ENCODE measurements at places on chromosomes 4 and X. TPM values are rescaled to one million over a fixed set of nuclear protein-coding genes. Genes with fewer than 3 reads are reported as not detected.
A peak's percentile ranks its signal among the peaks of the same experiment; 100 is the strongest.

- DNase-seq, result no peak
Measured at GRCh38 chr4:121140716-121141460, 23.2 kb downstream of the TNIP3 start.

- DNase-seq, result no peak
Measured at GRCh38 chr4:79445371-79445781, 37.3 kb upstream of the GK2 start.

DNA sequence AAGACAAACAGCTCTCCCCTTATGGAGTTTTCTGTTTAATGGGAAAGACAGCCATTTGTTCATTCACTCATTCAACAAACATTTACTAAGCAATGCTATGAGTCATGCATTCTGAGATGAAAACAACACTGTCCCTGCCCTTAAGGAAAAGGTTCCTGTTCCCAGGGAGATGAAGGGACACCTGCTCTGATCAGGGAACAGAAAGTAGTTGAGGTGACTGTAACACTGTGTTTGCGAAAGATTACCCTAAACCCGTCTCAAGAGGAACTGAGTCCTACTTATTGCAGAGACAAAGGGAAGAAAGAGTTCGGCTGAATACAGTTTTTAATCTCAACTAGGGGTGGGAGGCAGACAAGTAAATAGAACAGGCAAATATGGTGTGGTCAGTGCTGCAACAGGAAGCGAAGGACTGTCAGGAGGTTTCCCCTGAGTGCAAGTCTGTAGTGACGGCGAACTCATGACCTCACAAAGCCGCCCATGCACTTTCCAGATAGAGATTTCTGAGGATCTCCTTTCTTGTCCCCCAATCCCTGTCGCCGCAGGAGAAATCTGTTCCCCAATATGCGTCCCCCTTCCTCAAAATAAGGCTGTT, 712 bp downstream of the STX18 start:
- DNase-seq, result peak; percentile 78

DNA sequence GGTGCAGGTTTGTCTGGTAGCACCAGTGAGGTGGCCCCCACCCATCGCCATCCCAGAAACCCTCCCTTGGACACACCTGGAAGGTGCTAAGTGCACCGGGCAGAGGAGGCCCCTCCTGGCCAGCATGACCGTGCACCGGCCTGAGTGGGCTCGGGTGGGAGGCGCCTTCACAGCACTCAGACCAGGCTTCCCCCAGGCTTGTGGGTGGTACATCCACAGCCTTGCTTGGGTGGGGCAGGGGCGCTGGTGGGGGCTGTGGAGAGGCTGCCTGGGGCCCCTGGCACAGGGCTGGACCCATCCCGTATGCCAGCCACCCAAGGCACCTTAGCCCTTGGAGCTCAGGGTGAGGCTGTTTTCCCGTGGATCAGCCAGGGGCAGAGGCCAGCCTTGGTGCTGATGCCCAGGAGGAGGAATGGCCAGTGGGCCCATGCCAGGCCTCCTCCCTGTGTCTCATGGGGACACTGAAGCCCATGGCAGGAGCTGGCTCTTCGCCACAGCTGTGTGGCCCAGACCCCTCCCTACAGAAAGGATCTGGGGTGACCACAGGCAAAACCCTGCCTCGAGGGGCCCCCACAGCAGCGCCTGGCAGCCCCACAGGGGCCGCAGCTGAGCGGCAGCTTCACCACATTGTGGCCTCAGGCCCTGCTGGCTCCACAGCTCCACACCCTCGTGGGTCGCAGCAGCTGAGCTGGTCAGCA, 21.4 kb downstream of the NKX1-1 start:
- no peak for DNase-seq

DNA sequence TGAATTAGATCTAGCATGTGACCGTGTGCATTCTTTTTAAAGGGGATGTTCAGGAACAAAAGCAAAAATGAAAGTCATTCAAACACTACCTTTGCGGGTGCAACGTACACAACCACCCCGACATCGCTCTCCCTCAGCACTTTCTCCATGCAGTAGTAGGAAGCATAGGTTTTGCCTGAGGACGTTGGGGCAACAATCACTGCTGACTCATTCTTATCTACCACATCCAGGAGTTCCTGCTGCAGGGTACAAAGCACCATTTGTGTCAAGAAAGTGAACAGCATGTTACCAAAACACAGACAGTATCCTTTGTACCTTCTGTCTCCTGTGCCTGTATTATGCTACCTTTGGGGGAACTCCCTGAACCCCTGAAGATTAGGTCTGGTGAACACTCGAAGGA, 58.6 kb downstream of the DDX60L start:
- DNase-seq, result peak; percentile 71

DNA sequence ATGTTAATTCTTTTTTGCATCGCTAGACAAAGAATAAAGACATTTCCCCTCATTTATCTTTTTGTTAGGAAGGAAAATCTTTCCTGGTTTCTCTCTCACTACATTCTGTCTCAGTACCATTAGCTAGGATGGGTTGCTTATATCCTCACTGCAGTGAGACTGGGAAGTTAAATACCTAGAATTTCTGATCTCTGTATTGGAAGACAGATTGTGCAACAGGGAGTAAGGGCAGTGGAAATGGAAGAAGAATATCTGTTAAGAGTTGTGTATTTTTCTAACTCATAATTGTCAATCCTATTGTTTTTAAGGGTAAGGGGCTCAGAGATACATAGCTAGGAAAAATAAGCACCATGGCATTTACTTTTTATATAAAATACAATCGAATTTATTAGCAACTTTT, 19.6 kb downstream of the PTPN13 start:
- DNase-seq, result no peak

DNA sequence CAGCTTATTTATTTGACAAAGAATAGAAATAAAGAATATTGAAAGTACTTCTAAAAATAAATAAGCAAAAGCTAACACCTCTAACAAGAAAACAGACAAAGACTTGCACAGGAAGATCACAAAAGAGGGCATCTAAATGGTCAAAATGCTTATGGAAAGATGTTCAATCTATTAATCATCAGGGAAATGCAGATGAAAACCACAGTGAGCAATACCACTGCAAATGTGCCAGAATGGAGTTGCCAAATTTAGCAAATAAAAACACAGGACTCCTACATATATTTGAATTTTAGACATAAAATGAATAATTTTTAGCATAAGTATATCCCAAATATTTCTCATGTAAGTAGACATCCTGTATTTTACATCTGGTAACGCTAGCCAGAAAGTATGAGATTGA, 56.1 kb upstream of the HPGD start:
- peak; percentile 41 for DNase-seq

GRCh38 chr4:88411491-88412096, 32.9 kb downstream of the HERC6 start:
- no peak for DNase-seq

DNA sequence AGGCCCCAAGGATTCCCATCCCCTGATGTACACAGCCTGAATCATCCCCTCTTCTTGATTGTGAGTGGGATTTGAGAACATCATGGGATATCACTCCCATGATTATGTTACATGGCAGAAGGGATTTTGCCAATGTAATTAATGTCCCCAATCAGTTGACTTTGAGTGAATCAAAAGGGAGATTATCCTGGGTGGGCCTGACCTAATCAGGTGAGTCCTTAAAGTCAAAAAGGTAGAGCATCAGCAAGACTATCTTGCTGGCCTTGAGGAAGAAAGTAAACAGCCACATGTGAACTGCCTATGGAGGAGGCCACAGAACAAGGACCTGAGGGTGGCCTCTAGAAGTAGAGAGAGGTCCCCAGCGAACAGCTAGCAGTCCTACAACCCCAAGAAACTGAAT, 203.1 kb upstream of the ATP6AP2 start:
- DNase-seq, result no peak

DNA sequence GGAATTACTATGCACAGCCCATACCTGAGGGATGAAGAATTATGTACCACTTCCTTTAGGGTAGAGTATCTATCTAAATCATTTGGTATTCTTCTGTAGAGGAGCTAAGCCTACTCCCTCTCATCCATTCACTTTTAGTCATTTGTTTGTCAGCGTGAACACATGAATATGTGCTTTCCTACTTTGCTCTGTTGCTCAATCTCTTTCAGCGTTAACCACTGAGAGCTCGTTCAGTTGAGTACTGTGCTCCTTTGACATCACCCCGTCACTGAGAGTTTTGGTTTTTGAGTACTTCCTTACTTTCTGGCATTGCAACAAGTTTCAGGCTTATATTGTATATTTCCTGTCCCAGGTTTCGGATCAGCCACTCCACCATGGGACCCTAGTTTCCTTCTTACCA, 700.6 kb downstream of the NLGN4X start:
- DNase-seq, result no peak

GRCh38 chr4:107778784-107779530, 45.8 kb upstream of the SGMS2 start:
- no peak for DNase-seq

DNA sequence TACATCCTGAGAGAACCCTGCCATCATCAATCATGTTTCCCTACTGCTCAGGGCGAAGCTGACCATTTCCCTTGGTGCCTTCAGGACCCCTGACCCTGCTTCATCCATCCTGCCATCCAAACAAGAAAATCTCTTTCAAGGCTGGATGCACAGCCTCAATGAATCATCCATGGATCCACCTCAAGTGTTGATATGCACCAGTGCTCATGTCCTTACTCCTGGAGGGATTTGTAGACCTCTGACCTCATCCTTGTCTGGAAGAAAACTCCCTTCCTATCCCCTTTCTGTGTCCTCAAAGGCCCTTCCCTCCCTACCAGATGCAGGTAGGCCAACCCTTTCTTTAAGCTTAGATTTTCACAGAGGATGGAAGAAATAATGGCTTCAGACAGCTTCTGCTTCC, 24.6 kb downstream of the BEX3 start:
- DNase-seq, result no peak

- peak; percentile 71 for DNase-seq
Measured at GRCh38 chrX:13376857-13377549, 57.1 kb upstream of the ATXN3L start.

DNA sequence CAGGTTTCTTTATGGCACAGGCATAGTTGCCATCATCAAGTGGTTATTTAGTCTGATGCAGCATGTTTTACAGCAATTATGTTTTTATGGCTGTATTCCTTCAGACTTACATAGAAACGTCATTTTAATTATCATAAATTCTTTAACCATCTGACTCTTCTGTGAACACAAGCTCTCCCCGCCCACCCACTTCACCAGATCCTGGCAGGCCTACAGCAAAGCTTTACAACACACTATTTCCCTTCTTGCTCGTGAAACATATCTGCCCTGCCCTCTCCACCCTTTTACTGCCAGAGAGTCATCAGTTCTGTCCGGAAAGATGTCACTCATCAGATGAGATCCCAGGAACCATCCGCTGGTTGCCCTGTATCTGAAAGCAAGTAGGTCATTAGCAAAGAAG, 120.5 kb downstream of the HS6ST2 start:
- no peak for DNase-seq

- peak; percentile 74 for DNase-seq
Measured at GRCh38 chrX:8273451-8273895, 102.4 kb upstream of the VCX2 start.

DNA sequence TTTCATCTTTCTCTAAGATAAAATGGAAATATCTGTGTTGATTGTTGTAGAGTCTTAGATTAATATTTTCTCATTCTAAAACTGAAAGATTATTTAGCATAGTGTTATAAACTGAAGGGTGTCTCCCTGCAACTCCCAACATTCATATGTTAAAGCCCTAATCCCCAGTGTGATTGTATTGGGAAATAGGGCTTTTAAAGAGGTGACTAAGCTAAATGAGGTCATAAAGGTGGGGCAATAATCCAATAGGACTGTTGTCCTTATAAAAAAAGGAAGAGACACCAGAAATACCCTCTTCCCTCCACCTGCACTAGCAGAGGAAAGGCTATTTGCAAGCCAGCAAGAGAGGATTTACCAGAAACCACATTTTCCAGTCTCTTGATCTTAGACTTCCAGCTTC, 1626.4 kb downstream of the C4orf33 start:
- peak; percentile 65 for DNase-seq

- no peak for DNase-seq
Measured at GRCh38 chr4:75710246-75710645, 14.1 kb upstream of the USO1 start.

DNA sequence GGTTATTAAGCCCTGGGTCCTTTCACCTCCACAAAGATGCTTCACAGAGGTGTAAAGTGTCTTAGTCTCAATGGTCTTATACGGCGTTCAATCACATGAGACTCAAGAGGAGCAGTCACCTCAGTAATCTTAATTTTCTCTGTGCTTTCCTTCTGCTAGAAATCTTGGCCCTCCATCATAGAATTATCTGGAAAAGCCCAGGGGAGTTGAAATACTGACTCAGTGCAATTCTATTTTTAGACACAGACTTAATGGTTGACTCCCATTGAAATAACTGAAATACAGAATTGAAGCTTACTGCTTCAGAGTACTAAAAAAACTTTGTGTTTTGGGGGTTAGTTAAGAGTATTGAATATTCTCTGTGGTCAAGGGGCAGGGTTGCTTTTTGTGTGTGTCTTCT, 94.5 kb upstream of the IL15 start:
- no peak for DNase-seq

- no peak for DNase-seq
Measured at GRCh38 chr4:38740303-38740702, 42.5 kb downstream of the TLR10 start.

DNA sequence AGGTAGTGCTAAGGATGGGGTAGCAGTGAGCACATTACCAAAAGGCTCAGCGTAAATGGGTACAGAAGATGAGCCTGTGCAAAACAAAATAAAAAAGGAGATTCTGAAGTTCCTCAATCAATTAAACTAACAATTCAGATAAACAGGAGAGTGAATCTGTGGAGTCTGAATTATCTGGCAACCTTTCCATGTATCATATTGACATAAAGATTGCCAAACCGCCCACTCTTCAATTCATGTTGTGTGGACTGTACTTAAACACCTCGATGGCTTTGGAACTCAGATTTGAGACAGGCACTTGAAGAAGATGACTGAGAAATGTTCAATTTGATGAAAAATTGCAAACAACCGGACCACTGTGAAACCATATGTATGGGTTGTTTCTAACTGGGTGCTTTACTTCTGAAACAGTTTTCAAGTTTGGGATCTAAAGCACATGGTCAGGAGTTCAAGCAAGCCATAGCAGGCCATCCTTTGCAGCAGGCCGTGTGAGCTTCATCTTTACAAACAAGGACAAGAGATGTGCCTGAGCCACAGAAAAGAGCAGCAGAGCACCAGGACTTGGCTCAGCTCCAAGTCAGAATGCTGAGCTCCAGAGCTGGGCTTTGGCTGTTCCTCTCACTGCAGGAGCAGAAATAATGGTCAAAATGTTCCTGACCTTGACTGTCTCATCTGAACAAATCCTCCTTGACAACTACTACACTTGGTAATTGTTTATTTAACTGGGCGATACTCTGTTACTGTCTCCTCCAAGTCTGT, 108.1 kb downstream of the MGST2 start:
- DNase-seq, result no peak

DNA sequence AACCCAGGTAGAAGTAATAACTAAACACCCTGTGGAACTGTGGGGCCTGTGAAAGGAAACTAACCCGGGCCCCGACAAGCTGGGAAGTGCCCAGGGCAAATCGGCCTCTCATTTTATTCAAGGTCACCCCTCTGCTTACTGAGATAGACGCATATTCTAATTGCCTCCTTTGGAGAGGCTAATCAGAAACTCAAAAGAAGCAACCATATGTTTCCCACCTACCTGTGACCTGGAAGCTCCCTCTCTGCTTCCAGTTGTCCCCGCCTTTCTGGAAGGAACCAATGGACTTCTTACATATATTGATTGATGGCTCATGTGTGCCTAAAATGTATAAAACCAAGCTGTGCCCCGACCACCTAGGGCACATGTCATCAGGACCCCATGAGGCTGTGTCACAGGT, 23.1 kb upstream of the DHRSX start:
- DNase-seq, result no peak

The TLR2 gene
- total RNA-seq, result 8.7 TPM

The EVC gene
- 22.7 TPM for total RNA-seq

The GRIA2 gene
- not detected for total RNA-seq

The MAGEA9B gene
- total RNA-seq, result not detected

The CACNA1F gene
- not detected for total RNA-seq

The PGM2 gene
- total RNA-seq, result 21.0 TPM

The YY2 gene
- total RNA-seq, result 2.3 TPM
